ENCODE measurements at places on chromosomes 5 and 9. TPM values are rescaled to one million over a fixed set of nuclear protein-coding genes. Genes with fewer than 3 reads are reported as not detected.

GRCh38 chr9:81669866-81670265 is 19.5 kb downstream of the TLE1 start:
- peaks cover 35% of the 10 kb centered on the region for H3K36me3 ChIP-seq
- no peaks in the 10 kb centered on the region for H3K27me3 ChIP-seq
- peaks cover 72% of the 10 kb centered on the region for H3K4me1 ChIP-seq
- no peak overlapping the region for H3K4me3 ChIP-seq
- H3K27ac ChIP-seq = no peak overlapping the region

DNA sequence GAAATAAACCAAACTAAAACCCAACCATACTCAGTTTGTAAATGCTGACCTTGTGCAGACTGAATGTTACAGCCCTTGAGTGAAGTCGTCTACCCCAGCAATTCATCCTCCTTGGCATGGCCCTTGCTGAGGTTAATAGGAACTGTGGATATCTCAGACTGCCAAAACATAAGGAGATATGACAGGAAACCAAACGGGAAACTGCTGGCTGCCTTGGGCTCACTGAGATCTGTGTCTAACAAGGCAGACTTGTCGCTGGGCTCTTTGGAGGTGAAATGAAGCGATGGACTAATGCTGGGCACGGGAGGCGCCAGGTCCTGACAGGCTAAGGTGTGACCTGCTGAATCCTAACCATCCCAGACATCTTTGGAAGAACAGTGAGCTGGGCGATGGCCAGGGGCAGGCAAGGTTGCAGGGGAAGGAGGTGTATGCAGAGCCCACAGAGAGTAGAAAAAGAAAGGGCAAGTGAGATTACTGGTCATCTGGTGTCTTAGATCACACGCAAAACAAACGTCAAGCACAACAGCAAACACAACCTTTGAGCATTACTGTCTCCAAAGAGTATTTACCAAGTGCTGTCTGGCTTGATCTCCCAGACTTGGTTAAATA is 44.6 kb upstream of the ALDH1A1 start:
- no peak for DNase-seq
- H3K4me3 ChIP-seq = peak overlapping the region; percentile 1
- peaks cover 7% of the 10 kb centered on the region for H3K4me1 ChIP-seq
- H3K27ac ChIP-seq = peak overlapping the region; percentile 59

- H3K4me1 ChIP-seq = peaks cover 47% of the 10 kb centered on the region
- no peak overlapping the region for H3K27ac ChIP-seq
- no peaks in the 10 kb centered on the region for H3K36me3 ChIP-seq
- peaks cover 61% of the 10 kb centered on the region for H3K27me3 ChIP-seq
Measured at GRCh38 chr9:14344941-14345353, 31.0 kb upstream of the NFIB start.

GRCh38 chr9:131525643-131526565 is 5.2 kb downstream of the UCK1 start:
- no peak for DNase-seq
- H3K27ac ChIP-seq = no peak overlapping the region
- peaks cover 92% of the 10 kb centered on the region for H3K36me3 ChIP-seq

DNA sequence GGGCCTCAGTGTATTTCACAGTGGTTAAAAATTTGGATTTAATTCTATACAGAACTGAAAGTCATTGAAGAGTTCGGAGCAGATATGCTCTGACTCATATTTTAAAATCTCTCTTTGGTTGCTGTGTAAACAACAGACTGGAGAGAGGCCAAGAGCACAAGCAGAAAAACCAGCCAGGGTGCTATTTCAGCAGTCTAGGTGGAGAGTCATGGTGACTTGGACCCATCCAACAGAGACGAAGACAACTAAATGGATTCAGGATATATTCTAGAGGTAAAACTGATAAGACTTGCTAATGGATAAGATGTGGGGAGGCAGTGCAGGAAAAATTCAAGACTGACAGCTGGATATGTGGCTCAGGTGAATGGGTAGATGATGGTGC is 168.9 kb downstream of the MAPKAP1 start:
- no peaks in the 10 kb centered on the region for H3K36me3 ChIP-seq
- no peaks in the 10 kb centered on the region for H3K27me3 ChIP-seq
- peaks cover 79% of the 10 kb centered on the region for H3K4me1 ChIP-seq
- peak; percentile 91 for DNase-seq
- peak overlapping the region; percentile 69 for H3K27ac ChIP-seq

DNA sequence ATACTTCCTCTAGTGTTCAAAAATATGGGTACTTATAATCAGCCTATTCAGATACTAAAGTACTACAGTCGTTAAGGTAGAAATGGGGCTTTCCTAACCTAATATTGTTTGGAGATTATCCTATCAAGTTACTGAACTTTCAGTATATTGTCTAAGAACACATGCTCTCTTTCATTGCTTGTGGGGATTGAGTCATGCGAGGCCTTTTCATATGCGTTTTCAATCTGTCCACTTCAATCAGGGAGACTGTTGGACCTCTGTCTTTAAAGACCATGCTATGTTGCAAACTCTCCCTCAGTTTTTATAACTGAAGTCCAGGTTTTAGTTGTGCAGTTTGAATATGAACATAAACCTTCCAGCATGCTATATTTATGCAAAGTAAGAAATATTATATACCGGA is 15.0 kb downstream of the PRR16 start:
- H3K4me3 ChIP-seq = no peak overlapping the region
- no peaks in the 10 kb centered on the region for H3K4me1 ChIP-seq
- no peaks in the 10 kb centered on the region for H3K36me3 ChIP-seq
- H3K27ac ChIP-seq = no peak overlapping the region

DNA sequence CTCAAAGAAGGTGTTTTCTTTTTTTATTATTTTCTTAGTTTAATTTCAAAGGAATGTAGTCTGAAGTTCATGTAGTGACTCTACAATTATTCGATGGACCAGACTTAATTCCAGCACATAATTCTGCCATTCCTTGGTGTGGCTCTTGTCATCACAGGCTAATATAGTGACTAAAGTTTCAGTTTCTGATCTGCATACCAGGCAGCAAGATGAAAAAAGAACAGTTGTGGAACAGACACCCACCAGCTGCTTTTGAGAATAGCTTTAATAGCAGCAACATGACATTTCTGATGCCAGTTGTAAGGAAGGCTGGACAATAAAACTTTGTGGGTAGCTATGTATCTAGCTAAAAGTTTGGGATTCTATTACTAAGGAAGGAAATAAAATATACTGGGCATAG is 676.3 kb upstream of the GRAMD2B start:
- no peaks in the 10 kb centered on the region for H3K36me3 ChIP-seq
- H3K27me3 ChIP-seq = no peaks in the 10 kb centered on the region
- H3K27ac ChIP-seq = no peak overlapping the region
- no peak overlapping the region for H3K4me3 ChIP-seq

DNA sequence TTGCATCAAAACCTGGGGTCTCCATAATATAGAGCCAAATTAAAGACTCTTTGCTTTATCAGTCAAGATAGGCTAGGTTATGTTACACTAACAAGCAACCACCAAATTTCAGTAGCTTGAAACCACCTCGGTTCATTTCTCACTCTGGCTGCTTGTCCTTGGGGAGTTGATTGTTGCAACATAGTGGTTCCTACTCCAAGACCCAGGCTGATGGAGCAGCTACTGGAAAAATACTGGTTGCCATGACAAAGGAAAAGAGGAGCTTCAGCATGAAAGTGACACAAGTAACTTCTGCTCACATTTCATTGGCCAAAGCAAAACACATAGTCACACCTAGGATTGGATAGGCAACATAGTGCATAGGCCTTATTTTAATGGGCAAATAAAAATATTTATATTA is 18.5 kb upstream of the RCL1 start:
- H3K4me3 ChIP-seq = no peak overlapping the region
- DNase-seq = no peak
- no peaks in the 10 kb centered on the region for H3K27me3 ChIP-seq

DNA sequence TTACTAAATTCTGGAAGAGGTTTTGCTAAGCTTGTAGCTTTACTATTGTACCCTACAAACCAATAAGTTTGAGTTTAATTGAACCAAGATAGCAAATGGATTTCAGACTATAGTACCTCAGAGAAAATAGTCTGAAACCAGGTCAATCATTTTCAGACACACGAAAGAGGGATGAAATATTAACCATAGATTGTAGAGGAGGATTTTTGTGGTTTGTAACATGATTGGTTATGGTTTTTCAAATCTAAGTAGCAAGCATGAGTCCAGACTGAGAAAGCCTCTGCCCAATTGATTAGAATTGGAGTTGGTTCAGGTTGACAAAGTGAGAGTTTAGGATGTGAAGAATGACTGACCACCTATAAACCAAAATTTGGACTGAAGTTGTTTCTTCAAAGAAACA is 562.7 kb upstream of the DMAC1 start:
- no peaks in the 10 kb centered on the region for H3K4me1 ChIP-seq
- H3K4me3 ChIP-seq = no peak overlapping the region
- H3K27ac ChIP-seq = no peak overlapping the region
- no peak for DNase-seq
- no peaks in the 10 kb centered on the region for H3K27me3 ChIP-seq

DNA sequence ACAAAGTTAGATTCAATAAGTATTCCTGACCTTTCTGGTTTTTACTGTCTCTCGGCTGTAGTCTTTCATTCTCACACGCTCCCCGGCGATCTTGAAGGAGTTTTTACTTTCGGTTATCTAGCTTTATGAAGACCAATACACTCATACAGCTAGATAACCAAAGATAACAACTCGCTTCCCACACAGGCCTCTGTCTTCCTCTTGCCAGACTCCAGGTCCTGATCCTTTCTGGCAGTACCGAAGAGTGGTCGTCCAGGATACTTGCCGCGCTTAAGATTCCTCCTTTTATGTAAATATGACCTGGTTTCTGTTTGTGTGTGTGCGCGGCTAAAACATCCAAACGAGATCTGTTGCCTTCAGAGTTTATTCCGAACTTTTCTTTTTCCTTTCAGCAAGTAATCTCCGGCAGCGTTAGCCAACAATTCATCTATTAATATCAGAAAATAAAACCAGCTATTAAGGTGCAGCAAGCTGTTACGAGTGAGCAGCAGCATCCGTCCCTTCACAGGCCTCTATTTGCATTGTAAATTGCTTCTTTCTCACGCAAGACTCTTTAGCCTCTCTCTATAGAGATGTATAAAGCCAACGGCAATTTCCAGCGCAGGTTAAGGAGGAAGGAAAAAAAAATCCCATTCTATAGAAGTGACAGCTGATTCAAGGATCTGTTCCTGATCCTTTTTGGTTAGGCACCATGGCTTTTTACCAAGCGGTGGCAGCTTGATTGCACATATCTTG is 216.1 kb downstream of the MEF2C start:
- peaks cover 19% of the 10 kb centered on the region for H3K27me3 ChIP-seq
- H3K4me3 ChIP-seq = peak overlapping the region; percentile 41
- no peak overlapping the region for H3K27ac ChIP-seq
- H3K4me1 ChIP-seq = no peaks in the 10 kb centered on the region
- H3K36me3 ChIP-seq = no peaks in the 10 kb centered on the region

- no peak for DNase-seq
- peaks cover 10% of the 10 kb centered on the region for H3K4me1 ChIP-seq
- no peaks in the 10 kb centered on the region for H3K36me3 ChIP-seq
Measured at GRCh38 chr5:168140241-168140640, 151.2 kb upstream of the WWC1 start.

GRCh38 chr5:157347301-157348048 is 81.6 kb downstream of the CYFIP2 start:
- H3K4me3 ChIP-seq = no peak overlapping the region
- DNase-seq = no peak
- no peaks in the 10 kb centered on the region for H3K27me3 ChIP-seq
- no peak overlapping the region for H3K27ac ChIP-seq
- no peaks in the 10 kb centered on the region for H3K36me3 ChIP-seq

DNA sequence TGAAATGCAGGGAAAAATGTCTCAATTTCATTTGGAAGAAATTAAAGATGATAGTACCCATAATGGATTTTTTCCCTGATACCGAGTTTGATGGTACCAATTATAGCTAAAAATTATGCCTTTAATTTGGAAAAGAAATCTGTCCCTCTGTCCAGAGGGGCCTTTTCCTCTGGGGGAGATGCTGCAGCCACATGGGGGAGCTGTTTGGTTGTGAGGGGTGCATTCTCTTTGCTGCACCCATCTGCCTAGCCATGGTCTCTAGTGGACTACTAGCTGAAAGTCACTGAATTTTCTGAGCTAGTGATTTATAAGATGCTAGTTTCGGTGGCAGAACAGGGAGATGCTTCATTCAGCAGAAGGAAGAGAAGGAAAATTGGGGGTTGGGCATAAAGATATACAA is 9.6 kb downstream of the SEC61B start:
- H3K4me1 ChIP-seq = peaks cover 2% of the 10 kb centered on the region
- H3K4me3 ChIP-seq = no peak overlapping the region
- H3K27ac ChIP-seq = no peak overlapping the region
- H3K27me3 ChIP-seq = no peaks in the 10 kb centered on the region
- DNase-seq = no peak

- no peaks in the 10 kb centered on the region for H3K4me1 ChIP-seq
- peaks cover 45% of the 10 kb centered on the region for H3K36me3 ChIP-seq
- no peak overlapping the region for H3K4me3 ChIP-seq
- no peak overlapping the region for H3K27ac ChIP-seq
- no peaks in the 10 kb centered on the region for H3K27me3 ChIP-seq
Measured at GRCh38 chr5:154899151-154899816, 38.7 kb downstream of the GEMIN5 start.

DNA sequence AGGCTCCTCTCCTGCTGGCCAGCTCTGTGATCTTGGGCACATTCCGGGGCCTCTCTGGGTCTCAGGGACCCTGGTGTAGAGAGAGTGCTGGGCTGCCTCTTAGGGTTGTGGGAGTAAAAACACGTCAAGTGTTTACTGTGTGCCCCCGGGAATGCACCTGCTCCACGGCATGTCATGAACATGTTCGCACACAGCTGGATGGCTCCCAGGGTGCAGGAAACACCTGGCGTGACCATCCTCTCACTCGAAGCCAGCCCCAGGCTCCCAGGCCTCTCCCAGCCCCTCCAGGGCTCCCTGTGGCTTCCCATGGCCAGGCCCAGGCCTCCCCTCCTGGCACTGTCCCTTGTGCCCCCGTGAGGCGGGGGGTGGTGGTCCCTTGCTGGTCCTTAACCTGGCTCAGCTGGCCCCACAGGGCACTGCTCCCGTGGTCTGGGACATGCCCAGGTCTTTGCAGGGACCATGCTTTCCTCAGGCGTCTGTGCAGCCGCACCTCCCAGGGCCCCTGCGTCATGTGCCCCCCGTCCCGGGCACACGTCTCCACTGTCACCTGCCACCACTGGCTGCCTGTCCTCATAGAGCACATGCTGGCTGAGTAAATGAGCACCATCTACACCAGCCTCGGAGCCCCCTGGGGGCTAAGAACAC is 44.9 kb downstream of the SLC6A3 start:
- H3K27me3 ChIP-seq = peaks cover 6% of the 10 kb centered on the region
- H3K36me3 ChIP-seq = no peaks in the 10 kb centered on the region
- no peak overlapping the region for H3K4me3 ChIP-seq
- no peak overlapping the region for H3K27ac ChIP-seq

DNA sequence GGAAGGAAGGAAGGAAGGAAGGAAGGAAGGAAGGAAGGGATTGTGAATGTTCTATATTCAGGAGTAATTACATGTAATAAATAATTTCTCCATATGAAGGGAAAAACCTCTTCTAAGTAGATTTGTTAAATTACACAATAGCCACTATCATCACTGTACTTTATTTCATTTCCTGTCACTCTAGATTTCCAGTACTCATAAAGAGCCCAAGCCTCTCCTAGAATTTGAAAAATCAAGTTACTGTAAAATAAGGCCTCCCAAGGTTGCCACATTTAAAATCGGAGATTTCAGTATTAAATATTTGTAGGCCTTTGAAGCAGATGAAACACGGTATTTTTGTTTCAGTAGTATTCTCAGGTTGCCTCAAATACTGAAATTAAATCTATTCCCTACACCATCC is 499.0 kb downstream of the CDH10 start:
- no peaks in the 10 kb centered on the region for H3K4me1 ChIP-seq
- no peak overlapping the region for H3K27ac ChIP-seq
- no peaks in the 10 kb centered on the region for H3K27me3 ChIP-seq
- no peaks in the 10 kb centered on the region for H3K36me3 ChIP-seq
- no peak for DNase-seq

The GDA gene
- not detected for total RNA-seq

The ELOVL7 gene
- total RNA-seq = 3.3 TPM

The FCHSD1 gene
- 16.3 TPM for total RNA-seq

The C9orf153 gene
- total RNA-seq = not detected

The PKD2L2 gene
- not detected for total RNA-seq

The COL15A1 gene
- 173 TPM for total RNA-seq

The SPATA31E1 gene
- total RNA-seq = not detected

The CFAP90 gene
- not detected for total RNA-seq

Data from stomach (tissue), 19 donors.